Ascending aorta (tissue), 2 donors: ENCODE measurements at places on chromosomes 3 and 15.

GRCh38 chr15:67409175-67409574 is 111.8 kb upstream of the C15orf61 start:
- no peak for DNase-seq

- DNase-seq = no peak
Measured at GRCh38 chr3:99903869-99904268, 86.2 kb downstream of the CMSS1 start.

DNA sequence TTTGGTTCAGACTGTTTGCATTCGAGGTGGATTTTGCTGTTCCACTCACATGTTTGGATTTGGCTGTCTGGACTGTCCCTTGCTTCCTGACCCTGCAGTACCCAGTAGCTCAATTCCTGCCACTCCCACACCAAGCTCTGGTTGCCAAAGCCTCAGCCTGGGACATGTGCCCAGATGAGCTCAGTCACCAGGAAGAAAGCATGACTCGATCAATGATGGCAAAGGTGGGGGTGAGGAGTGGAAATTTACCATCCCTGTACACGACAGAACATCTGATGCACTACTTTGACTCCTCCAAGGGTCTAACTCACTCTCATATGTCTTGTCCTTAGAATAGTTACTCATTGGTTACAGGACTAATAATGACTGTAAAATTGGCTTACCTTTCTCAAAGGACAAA is 45.2 kb downstream of the ZNF385D start:
- DNase-seq = peak; percentile 91

DNA sequence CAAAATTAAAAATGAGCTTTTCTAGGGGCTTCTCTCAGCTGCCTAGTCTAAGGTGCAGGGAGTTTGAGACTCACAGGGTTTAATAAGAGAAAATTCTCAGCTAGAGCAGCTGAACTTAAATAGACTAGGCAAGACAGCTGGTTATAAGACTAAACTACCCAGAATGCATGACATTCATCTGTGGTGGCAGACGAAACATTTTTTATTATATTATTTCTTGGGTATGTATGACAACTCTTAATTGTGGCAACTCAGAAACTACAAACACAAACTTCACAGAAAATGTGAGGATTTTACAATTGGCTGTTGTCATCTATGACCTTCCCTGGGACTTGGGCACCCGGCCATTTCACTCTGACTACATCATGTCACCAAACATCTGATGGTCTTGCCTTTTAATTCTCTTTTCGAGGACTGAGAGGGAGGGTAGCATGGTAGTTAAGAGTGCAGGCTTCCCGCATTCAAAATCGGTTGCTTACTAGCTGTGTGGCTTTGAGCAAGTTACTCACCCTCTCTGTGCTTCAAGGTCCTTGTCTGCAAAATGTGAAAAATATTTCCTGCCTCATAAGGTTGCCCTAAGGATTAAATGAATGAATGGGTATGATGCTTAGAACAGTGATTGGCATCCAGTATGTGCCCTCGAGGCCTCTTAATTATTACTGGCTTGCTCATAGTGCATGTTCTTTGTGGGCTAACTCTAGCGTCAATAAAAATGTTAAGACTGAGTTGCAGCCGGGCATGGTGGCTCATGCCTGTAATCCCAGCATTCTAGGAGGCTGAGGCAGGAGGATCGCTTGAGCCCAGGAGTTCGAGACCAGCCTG is 984 bp downstream of the CCR5 start:
- DNase-seq = no peak

DNA sequence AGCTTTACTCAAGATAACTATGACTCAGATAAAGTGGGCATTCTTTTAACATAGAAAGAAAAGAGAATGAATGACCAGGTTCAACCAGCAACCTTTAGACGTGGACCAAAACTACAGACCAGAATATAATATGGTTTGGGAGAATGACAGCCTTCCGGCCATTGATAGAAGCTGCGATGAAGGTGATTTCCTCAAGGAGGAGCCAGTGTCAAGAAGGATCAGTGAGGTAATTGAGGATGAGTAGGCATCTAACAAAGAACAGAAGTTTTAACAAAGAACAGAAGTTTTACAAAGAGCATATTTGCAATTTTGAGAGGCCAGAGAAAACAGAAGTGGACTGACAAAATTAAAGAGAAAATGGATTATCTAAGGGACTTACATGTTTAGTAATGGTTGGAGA is 289.0 kb upstream of the AGTR1 start:
- no peak for DNase-seq

DNA sequence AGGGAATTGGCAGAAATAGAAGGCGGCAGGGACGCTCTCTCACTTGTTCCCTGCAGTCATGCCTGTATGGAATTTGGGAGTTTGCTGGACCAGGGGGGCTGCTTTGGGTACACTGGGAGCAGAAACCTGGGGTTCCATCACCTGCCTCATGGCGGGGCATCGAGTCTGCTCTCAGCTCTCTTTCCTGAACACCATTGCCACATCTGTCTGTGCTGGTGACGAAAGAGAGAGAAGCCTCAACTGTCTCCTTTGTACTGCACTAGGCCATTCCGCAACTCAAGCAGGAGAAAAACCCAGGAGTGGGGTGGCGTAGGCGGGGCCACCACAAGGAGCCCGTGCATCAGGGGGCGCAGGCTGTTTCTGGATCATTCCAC is 14.0 kb downstream of the TMEM158 start:
- no peak for DNase-seq

- no peak for DNase-seq
Measured at GRCh38 chr15:29449136-29449535, 179.5 kb upstream of the NSMCE3 start.

GRCh38 chr3:156689608-156690007 is 15.2 kb downstream of the TIPARP start:
- DNase-seq = no peak

DNA sequence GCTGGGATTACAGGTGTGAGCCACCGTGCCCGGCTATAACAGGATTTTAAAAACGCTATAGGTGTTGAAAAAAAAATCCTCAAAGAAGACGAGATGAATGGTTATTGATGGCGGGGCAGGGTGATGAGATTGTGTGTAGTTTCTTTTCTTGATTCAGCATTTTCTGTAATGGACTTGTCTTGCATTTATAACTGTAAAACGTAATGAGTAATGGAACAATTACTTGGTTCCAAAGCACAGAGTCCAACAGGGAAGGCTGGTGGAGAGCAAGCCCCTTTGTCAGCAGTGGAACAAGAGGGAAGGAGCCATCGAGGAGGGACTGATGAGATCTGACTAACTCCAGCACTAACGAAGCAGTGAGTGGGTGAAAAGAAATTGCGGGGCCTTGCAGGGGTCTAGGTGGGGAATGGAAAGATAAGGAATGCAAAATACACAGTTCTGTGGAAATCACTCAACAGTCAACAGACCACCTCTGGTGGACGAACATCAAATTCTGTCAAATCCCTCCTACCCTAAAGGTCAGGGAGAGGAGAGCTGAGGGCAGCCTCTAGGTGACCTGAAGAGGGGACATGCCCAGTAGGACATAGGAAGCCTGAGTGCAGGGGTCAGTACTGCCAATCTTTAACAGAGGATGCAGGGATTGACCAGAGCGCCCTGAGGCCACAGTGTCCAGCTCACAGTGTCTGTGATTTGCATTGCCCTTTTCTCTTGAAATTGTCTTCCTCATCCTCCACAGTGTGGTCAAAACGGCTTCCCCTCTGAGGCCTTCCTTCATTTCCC is 23.1 kb upstream of the CDCP1 start:
- no peak for DNase-seq

- DNase-seq = no peak
Measured at GRCh38 chr3:184693011-184693975, 18.6 kb downstream of the MAGEF1 start.

- no peak for DNase-seq
Measured at GRCh38 chr3:28232659-28233058, 8.8 kb upstream of the CMC1 start.

- no peak for DNase-seq
Measured at GRCh38 chr3:64058566-64058965, 35.3 kb upstream of the PSMD6 start.

- DNase-seq = no peak
Measured at GRCh38 chr3:8665407-8665896, 20.9 kb upstream of the SSUH2 start.

- no peak for DNase-seq
Measured at GRCh38 chr3:128730471-128730870, 4.5 kb downstream of the RAB7A start.

DNA sequence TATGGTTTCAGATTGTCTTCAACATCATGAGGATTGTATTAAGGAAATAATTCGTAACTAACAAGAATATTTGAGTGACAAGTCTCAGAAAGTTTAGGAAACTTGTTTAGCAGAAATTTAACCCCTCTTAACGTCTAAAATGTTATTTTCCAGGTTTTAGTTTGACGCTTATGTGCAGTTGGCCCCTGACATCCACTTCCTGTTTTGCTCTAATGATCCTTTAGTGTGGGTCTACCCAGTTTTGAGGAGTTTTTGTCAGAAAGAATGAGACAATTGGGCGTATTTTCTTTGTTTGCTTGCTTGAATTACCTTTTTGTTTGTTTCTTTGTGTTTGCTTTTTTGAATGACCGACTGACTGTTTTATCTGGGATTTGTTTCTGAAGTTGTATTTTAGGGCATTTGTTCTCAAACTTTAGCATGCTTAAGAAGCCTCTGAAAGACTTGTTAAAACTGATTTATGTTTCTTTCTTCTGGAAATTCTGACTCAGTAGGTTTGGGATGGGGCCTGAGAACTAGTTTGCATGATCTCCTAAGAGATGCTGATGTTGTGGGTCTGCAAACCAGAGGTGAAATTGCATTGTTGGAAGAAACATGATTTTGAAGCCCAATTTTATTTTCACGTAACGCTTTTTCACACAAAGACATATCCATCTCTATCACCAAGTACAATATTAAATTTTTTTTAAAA is 20.6 kb downstream of the RBMS3 start:
- DNase-seq = no peak

GRCh38 chr3:169112153-169112892 is 551.2 kb downstream of the MECOM start:
- no peak for DNase-seq

DNA sequence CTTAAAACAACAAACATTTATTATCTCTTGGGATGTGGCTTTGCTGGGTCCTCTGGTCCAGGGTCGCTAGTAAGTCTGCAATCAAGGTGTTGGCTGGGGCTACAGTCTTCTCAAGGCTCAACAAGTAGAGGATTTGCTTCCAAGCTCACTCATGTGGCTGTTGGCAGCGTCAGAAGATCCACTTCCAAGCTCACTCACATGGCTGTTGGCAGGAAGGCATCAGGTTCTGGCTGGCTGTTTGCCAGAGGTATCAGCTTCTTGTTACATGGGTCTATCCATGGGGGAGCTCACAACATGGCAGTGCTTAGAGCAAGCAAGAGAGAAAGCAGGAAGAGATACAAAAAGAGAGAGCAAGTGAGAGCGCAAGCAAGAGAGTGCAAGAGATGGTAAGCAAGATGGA is 15.0 kb upstream of the BNC1 start:
- no peak for DNase-seq

- DNase-seq = no peak
Measured at GRCh38 chr15:100801256-100801900, 78.3 kb upstream of the ALDH1A3 start.

DNA sequence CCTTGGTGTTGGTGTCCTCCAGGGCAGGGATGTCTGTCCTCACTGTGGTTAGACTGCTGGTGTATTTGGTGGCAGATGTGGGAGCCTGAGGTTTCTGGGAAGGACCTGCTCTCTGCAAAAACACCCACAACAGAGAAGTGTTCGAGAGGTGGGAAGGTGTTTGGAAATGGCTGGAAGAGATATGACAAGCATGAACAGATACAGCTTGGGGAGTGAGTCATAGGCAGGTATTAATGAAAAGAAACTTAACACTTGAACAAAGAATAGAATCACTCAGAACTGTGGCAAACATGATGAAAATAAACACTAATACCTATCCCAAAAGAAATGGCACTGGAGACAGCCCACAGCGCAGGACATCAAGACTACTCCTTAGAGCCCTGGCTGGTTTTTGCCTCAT is 192.4 kb upstream of the RORA start:
- no peak for DNase-seq

- peak; percentile 17 for DNase-seq
Measured at GRCh38 chr3:33717616-33717865, 513 bp downstream of the CLASP2 start.

- no peak for DNase-seq
Measured at GRCh38 chr3:87761795-87762194, 297.0 kb downstream of the CGGBP1 start.

GRCh38 chr3:108017587-108017986 is 73.2 kb downstream of the CD47 start:
- no peak for DNase-seq

GRCh38 chr15:30924353-30924752 is 20.6 kb downstream of the FAN1 start:
- no peak for DNase-seq

DNA sequence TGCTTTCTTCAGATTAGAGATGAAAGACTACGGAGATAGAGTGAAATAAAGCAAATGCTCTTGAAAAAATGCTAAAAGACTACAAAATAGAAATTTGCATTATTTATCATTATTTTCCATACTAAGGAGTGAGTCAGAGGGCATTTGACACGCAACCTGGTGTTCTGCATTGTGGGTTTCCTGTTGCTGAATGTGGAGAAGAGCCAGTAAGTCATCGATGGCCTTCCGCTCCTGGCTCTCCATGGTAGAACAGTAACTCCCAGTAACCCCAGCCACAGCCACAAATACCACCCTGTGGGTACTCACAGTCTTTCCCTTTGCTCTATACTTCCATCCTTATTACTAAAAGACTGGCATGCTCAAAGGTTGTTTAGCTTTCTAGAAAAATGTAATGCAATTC is 61.5 kb downstream of the CGGBP1 start:
- no peak for DNase-seq

- DNase-seq = peak; percentile 79
Measured at GRCh38 chr15:57561041-57561711, 30.5 kb upstream of the MYZAP start.

GRCh38 chr15:77863491-77864105 is 213.9 kb downstream of the TBC1D2B start:
- no peak for DNase-seq

DNA sequence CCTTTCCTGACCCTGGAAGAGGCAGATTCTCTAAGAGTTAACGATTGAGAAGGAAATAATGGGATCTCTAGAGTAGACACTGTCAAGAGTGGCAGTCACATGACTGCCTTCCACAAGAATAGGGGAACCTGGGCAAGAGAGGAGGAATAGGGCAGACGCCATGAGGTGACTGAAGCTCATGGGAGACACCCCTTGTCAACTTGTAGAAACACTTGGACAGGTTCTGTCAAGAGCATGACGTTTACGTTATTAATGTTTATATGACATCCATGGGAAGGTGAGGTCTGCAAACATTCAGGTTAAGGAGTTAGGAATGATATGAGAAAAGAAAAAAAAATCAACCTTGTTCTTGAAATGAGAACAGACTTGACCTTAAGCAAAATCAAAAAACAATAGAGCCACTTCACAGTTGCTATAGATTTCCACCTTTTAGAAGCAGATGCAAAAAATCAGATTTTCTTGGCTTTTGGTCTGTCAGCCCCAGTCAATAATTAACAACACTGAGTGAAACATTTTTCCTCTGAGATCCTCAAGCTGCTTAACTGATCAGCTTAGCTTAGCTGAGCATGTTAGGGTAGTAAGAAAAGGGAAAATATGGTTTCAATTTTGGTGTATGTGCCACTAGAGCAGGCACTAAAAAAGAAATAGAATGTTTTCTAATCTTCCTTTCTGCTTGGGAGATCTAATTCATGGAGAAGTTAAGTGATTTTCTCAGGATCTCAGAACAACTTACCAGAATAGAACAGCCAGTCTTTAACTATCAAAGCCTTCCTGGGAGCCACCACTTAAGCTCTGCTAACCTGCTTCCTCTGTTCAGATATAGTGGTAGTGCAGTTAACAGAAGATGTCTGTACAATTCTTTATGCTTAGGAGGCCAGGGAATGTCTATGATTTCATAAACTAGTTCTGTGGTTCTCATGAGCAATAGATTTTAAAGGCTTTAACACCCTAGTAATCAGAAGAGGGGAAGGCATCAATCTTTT is 116.9 kb downstream of the B3GALNT1 start:
- DNase-seq = no peak
